Endothelial cell (in vitro differentiated cells): ENCODE measurements at places on chromosomes 1 and 21. TPM values are rescaled to one million over a fixed set of nuclear protein-coding genes. Genes with fewer than 3 reads are reported as not detected.

The CHRNB2 gene
- total RNA-seq: 0.44 TPM

The ZNF697 gene
- 13.3 TPM for total RNA-seq

- no peak overlapping the region for H3K4me3 ChIP-seq
- peaks cover 22% of the 10 kb centered on the region for H3K36me3 ChIP-seq
- DNase-seq: peak; percentile 18
- no peaks in the 10 kb centered on the region for H3K27me3 ChIP-seq
- H3K27ac ChIP-seq: no peak overlapping the region
Observed at GRCh38 chr1:246907472-246907871, 24.3 kb downstream of the AHCTF1 start.

GRCh38 chr1:86466986-86467385 lies 1.7 kb upstream of the CLCA1 start:
- H3K27me3 ChIP-seq: no peaks in the 10 kb centered on the region
- no peak overlapping the region for H3K27ac ChIP-seq
- H3K4me1 ChIP-seq: no peaks in the 10 kb centered on the region
- H3K36me3 ChIP-seq: no peaks in the 10 kb centered on the region

GRCh38 chr1:222817529-222817928 lies 2.7 kb downstream of the DISP1 start:
- no peak overlapping the region for H3K27ac ChIP-seq
- DNase-seq: no peak
- no peaks in the 10 kb centered on the region for H3K36me3 ChIP-seq
- H3K27me3 ChIP-seq: peaks cover 1% of the 10 kb centered on the region

DNA sequence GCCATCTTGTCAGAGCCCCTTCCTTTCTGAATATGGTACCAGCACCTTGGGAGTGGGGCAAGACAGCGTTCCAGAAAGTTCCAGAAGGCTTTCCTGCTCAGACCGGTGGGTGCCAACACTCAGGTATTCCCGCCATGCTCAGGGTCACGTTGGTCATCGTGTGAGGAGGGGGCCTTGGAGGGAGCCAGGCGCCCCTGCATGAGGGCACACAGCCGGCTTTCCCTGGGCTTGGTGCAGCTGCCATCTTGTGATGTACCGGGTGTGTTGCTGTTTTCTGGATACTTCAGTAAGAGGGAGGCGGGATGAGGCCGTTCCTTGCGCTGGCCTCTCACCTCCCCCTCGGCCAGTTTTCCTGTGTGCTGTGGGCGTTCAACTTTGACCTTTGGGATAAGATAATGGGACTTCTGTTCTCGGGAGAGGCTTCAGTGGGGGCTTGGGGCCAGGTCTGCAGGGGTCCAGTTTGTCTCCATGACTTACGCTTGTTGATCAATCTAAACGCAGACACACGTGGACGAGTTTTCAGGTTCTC lies 69.7 kb downstream of the PRDM16 start:
- H3K4me1 ChIP-seq: peaks cover 7% of the 10 kb centered on the region
- peaks cover 8% of the 10 kb centered on the region for H3K27me3 ChIP-seq
- DNase-seq: no peak
- no peak overlapping the region for H3K27ac ChIP-seq

GRCh38 chr1:223022641-223023473 lies 120.2 kb downstream of the TLR5 start:
- H3K27ac ChIP-seq: peak overlapping the region; percentile 42
- peaks cover 9% of the 10 kb centered on the region for H3K27me3 ChIP-seq
- H3K36me3 ChIP-seq: peaks cover 54% of the 10 kb centered on the region

DNA sequence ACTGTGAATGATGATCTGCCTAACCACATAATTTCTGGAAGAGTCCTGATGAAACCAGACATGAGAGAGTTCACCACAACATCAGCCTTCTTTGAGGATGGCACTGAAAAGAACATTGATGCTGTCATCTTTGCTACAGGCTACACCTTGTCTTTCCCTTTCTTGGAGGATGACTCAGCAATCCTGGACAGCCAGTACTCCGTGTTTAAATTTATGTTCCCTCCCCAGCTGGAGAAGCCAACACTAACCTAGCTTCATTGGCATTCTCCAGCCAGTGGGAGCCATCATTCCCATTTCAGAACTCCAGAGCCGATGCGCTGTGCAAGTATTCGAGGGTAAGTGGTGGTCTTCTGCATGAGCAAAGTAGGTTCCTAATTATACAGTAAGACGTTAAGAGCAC lies 164.1 kb upstream of the POGK start:
- H3K27me3 ChIP-seq: no peaks in the 10 kb centered on the region
- no peak overlapping the region for H3K27ac ChIP-seq
- no peak overlapping the region for H3K4me3 ChIP-seq
- no peaks in the 10 kb centered on the region for H3K36me3 ChIP-seq

DNA sequence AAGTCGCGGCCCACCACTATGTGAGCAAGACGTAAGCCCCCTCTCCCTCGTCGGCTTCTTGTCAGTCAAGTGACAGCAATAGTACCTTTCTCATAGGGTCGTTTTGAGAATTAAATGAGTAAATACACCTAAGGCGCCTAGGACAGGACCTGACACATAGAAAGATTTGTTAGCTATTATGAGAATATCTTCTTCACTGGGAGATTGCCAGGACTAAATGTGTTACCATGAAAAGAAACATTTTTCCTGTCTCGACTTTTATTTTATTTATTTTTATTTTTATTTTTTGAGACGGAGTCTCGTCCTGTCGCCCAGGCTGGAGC lies 798 bp downstream of the PMF1 start:
- H3K27ac ChIP-seq: peak overlapping the region; percentile 98
- H3K4me3 ChIP-seq: peak overlapping the region; percentile 95
- H3K27me3 ChIP-seq: peaks cover 9% of the 10 kb centered on the region
- peaks cover 14% of the 10 kb centered on the region for H3K36me3 ChIP-seq
- DNase-seq: no peak
- H3K4me1 ChIP-seq: peaks cover 9% of the 10 kb centered on the region
